ENCODE measurements at places on chromosomes 3 and 15.

GRCh38 chr15:98743177-98743576, 94.8 kb downstream of the IGF1R start:
- DNase-seq: no peak

- DNase-seq: no peak
Measured at GRCh38 chr15:69871511-69872134, 226.1 kb downstream of the TLE3 start.

DNA sequence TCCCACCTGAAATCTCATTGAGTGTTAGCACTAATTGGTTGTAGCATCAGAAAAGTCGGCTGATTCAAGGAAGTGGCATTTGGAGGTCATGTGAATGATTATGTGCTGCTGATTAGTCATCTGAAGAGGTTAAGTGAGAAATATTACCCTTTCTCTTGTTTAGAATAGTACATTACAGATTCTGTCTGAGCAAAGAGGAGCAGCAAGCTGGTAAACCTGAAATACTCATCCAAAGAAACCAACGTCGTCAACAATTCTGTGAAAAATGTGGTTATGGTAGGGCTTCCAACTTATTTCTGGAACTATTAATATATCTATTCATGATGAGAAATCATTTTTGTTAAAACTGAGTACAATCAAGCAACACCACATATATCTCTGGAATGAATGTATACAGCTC, 1024.9 kb downstream of the TUSC7 start:
- no peak for DNase-seq

GRCh38 chr3:173037840-173038483, 103.1 kb downstream of the SPATA16 start:
- no peak for DNase-seq

DNA sequence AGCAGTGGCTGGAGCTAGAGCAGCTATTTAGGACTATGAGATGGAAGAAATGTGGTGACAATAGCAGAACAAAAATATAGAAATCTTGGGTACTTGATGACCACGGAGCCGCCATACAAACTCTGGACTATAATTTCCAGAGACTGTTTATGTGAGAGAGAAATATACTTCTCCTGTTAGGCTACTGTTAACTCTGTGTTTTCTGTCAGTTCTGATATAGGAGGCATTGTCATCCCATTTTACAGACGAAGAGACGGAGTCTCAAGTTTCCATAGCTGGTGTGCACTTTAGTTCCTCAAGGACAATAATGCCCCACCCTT, 22.8 kb upstream of the RFTN1 start:
- no peak for DNase-seq

DNA sequence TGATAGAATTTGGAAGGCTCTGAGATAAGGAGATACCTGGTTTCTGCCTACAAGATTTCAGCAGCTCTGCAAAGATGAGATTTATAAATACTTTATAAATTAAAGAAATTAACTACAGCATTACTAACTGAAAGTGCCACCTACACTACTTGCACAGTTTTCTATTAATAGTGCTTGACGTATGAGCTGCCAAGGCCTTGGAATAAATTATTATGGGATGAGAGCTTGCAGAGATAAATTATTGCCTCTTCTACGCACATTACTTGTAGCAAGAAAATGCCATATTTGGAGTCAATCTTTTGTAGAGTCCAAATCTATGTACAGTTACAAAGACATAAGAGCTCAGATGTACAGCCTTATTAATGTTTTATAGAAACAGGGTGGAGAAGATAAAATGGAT, 89.1 kb downstream of the BCHE start:
- DNase-seq: no peak

DNA sequence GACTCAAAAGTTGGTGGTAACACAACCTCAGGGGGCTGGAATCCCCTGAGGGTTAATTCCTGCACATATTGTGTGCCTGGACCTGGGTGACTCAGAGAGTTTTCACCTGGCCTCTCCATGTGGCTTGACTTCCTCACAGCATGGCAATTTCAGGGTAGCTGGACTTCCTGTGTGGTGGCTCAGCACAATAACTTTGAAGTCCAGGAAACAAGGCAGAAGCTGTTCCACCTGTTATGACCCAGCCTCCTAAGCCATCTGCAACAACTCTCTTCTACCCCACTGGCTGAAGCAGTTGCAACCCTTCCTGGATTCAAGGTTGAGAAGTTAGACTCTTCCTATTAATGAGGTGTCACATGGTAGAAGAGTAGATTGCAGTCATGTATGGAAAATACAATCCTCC, 58.4 kb downstream of the EDEM1 start:
- DNase-seq: no peak

DNA sequence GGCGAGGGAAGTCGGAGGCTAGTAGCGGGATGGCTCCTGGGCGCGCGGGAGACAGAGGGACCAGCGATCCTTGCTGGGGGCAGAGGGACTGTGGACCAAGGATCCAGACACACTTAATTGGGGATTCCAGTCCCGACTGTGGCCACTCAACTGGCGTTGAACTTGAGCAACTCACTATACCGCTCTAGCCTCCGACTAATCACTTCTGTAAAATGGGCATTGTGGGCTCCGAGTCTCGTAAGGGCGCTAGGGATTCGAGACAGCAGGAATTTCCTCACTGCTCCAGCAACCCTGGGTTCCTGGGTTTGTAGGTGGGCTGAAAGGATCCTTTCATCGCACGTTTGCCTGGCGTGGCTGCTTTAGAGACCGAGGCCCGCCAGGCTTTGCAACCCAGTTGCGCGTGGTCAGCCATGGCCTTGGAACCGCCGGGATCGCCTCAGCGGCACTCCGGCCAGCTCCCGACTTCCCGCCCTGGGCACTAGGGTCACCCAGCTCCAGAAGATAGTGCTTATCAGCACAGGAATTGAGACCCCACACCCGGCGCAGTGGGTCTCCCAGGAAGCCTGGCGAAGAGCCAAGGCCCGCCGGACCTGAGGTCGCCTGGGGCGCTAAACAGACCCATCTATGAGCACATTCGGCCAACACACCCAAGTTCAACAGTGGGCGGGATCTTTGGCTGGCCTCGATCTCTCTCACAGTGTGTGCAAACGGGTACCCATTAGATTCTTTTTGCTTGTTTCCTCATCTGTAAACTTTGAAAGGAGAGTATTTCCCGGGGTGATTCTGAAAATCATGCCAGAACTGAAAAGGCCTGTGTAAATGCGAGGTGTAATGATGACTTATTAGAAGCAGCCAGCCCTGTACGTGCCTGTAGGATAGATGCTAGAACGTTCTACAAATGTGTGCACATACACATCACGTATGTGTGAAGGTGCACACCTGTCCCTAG, 9.9 kb downstream of the FOXL2 start:
- no peak for DNase-seq

GRCh38 chr15:81315452-81316175, 8.3 kb downstream of the STARD5 start:
- DNase-seq: no peak

- DNase-seq: no peak
Measured at GRCh38 chr15:29449136-29449535, 179.5 kb upstream of the NSMCE3 start.

GRCh38 chr3:52232279-52233107, 6.5 kb downstream of the TWF2 start:
- no peak for DNase-seq

DNA sequence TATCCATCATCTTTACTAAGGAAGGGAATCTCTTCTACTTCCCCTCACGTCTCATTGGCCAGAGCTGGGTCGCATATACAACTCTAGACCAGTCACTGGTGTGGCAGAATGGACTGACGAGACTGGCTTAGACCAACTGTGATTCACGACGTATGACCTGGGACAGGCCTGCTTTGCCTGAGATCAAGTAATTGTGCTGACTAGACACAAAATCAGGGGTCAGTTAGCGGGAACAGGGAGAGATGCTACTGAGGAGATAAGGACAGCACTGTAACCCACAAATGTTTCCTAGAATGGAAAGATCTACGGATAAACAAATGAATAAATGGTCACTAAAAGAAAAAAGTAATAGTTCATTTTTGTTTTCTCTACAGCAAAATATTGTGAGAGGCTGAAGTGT, 308.3 kb downstream of the MAGI1 start:
- no peak for DNase-seq

DNA sequence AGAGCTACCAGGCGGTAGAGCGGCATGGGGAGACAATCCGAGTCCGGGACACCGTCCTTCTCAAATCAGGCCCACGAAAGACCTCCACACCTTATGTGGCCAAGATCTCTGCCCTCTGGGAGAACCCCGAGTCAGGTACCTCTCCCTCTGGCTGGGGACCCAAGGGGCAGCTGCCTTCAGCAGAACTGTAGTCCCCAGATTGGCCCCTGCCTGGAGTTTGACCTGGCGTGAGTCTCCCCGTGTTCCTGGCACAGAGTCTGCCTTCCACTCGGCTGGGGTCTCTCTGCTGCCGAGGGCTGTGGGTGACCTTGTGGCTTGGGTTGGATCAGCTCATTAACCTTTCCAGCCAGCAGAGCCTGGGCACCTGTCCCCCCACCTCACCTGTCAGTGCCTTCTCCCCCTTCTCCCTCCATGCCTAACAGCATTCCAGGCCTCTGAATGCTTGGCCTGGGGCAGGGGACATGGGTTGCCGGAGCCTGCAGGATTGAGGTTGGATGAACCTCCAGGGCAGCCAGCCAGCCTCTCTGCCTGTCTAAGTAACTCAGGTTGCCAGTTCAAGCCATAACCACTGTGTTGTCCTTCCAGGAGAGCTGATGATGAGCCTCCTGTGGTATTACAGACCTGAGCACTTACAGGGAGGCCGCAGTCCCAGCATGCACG, 6.8 kb upstream of the CHST14 start:
- DNase-seq: no peak

DNA sequence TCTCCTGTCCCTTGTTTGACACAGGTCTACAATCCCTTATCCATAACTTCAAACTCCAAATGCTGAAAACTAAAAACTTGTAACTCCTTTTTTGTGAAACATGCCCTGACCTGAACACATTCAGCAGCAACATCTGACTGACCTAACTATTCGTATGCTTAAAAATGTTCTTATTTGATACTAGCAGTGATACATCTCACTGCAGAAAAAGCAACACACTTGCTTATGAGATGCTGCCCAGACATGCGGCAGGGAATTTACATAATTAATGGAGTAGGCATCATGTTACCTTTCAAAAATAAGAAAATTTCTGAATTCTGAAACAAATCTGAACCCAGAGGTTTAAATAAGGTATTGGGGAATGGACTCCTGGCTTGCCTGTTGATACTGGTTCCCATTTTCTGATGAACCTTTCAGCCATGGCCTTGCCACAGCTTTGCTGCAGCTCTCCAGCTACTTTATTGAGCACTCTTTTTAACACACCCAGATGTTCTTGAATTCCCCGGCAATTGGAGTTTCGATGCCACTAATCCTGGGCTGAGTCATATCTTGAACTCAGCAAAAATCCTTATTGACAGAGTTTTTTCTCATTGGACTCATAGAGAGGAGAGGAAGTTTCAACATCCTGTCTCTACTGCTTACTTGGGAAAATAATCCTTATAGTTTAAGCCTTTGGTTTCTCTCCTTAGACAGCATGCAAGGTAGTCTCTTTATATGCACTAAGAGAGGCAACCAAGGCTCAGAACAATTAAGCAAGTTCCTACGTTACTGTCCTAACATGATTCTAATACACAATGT, 296.6 kb upstream of the LMCD1 start:
- no peak for DNase-seq

DNA sequence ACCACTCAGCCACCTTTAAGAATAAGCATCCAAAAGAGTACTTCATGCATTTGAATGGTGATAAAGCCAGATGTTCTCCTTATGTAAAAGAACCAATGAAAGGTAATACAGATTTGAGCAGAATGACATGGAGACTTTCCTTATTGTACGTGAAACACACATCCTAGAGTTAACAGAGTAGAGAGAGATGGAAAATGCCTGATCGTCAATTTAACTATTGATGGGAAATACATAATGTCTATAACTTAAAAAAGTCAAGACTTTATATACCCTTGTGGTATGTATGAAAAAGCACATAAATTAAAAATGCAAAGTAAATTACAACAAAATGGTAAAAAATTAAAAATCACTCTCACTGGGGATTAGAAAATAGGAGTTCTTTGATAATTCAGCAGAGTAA, 31.7 kb upstream of the PLSCR5 start:
- no peak for DNase-seq

- no peak for DNase-seq
Measured at GRCh38 chr3:55407426-55407820, 79.7 kb downstream of the WNT5A start.

DNA sequence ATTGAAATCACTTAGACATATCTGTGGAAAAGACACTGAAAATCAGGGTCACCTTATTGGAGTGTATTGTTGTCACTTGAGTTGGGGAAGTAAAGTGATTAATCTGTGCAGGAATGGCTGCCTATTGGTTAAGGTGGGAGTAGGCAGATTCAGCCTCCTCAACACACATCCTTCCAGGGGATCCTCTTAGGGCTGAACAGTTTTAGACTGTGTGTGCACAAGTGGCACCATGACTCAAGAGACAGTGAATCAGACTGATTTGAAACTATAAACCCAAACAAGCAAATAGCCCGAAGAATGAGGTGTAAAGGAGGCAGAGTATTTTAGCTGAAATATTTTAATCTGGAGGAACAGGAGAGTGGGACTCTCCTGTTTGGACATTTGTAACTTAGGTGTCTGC, 4.9 kb downstream of the ABHD17C start:
- no peak for DNase-seq

DNA sequence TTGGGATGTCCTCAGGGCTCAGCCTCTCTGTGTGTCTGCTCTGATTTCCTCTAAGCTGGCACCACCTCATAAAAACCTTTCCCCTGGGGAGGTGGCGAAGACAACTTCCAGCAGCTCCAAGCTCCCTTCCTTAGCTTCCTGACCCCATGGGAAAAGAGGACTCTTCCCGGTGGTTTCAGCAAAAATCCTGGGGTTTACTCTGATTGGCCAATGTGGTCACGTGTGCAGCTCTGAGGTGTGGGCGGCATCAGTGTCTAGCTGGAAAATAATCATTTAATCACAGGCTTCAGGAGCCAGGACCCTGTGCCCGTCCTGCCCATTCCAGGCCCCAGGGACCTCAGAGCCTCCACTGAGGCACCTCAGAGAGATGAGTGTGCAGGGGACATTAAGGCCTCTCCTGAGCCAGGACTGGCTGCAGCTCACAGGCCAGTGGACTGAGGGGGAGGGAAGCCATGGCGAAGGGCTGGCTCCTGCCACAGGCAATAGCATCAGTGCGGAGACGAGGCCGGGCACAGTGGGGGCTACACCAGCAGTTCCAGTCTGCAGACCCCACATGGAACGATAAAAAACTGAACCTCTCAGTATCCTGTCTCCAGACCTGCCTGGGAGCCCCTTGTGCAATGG, 104.1 kb downstream of the TPRA1 start:
- DNase-seq: no peak

- DNase-seq: no peak
Measured at GRCh38 chr15:63146684-63147083, 10.6 kb downstream of the RPS27L start.

DNA sequence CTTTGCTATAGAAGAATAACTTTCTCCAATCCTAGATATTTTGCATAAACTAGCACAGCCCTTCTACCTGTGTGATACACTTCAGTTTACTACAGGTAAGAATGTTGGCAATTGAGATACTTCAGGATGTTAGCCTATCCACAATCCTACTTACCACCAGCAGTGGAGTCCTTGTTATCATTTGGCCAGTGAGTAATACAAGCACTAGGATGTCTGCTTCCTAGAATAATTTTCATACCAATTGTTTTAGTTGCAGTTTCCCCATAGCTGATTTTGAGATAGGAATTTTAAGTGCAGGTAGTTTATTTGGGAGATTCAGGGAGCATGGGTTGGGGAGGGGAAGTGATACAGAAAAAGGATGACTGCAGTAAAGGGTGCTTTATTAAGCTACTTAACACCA, 147.2 kb downstream of the EPHA6 start:
- DNase-seq: no peak

Measured in NCI-H1930 (cell line).